ENCODE measurements at places on chromosomes 16 and 17.

- DNase-seq: no peak
Measured at GRCh38 chr16:72023962-72024361, 15.4 kb downstream of the DHODH start.

- DNase-seq: no peak
Measured at GRCh38 chr16:17949141-17949981, 387.2 kb downstream of the NPIPA8 start.

DNA sequence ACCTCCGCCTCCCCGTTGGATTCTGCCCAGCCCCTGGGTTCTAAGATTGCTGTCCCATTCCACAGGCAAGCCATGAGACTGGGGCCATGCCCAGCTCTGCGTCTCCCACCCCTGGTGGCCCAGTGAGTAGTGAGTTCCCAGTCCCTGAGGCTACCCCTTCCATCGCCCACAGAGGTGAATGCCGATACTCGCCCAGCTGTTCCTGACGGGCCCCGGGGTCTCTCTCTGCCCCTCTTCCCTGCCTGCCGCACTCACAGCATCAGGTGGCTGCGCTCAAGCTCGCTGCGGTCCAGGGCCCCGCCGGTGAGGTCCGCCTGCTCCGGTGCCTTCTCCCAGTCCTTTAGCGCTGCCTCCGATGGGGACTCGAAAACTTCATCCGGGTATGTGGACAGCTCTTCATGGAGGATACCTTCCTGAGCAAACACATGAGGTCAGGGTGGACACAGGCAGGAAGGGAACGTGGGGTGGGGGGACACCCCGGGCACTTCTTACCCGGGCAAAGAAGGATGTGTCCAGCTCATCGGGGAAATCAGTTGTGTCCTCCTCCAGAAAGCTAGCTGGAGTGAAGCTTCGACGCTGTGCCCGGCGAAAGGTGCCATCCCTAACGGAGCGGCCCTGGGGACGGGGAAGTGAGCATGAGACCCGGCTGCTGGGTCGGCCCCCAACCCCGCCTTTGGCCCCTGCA, 8.8 kb downstream of the SNRNP25 start:
- DNase-seq: no peak

DNA sequence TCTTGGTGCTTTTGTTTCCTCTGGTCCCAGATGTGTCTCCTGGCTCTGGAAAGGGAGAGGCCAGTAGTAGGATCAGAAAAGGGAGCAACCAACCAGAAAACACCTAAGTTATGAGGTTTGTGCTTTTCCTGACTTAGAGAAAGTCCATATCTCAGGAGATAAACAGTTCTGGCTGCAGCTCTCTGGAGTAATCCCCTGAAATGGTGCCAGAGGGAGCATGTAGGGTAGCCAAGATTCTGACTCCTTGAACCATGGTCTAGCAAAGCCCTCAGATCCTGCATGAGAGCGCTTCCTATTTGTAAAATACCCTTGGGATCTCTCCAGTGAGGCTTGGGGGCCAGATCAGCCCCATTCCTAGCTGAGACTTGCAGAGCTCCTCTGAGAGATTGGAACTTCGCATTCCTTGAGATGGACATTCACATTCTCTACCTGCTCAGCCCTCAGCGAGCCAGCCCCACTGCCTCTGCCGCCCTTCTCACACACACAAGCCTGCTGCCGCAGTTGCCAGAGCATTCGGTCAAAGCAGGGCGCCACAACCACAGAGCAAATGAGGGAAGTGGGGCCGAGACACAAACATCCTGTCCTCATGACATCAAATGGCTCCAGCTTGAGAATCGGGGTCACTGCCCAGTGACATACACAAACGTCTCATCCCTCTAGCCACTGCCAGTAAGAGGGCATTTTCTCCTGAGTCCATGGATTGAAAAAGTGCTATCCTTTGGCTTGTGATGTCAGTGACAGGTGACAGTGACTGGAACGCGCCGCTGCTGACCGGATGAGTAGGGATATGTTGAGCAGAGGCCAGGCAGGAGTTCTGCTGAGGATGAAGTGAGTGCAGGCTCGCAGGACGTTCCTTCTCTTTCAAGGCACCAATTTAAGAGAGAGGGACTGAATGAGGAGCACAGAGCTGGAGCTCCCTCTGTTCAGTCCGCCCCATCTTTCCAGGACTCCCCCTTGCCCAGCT, 5.0 kb downstream of the ABHD15 start:
- DNase-seq: no peak

DNA sequence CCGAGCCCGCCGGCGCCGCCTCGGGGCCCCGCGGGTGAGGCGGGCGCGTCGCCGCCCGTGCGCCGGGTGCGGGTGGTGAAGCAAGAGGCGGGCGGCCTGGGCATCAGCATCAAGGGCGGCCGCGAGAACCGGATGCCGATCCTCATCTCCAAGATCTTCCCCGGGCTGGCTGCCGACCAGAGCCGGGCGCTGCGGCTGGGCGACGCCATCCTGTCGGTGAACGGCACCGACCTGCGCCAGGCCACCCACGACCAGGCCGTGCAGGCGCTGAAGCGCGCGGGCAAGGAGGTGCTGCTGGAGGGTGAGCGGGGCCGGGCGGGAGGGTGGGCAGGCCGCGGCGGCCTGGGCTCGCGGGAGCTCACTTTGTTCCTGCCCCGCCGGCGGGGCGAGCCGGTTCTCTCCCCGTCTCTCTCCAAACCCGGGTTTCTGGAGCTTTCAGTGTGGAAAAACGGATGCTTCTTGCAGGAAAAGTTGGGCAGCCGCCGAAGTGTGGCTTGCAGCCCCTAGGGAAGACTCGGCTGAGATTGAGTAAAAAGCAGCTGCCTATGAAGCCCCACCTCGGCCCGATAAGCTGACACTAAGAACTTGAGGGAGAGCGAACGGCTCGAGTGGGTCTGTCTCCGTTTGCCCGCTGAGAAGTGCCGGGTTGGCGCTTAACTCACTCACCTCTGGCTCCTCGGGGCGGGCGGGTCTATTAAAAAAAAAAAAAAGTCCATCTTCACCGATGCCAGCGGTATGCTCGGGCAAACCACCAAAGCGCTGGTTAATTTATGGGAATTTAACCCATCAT, 677 bp downstream of the SNTB2 start:
- peak; percentile 73 for DNase-seq

DNA sequence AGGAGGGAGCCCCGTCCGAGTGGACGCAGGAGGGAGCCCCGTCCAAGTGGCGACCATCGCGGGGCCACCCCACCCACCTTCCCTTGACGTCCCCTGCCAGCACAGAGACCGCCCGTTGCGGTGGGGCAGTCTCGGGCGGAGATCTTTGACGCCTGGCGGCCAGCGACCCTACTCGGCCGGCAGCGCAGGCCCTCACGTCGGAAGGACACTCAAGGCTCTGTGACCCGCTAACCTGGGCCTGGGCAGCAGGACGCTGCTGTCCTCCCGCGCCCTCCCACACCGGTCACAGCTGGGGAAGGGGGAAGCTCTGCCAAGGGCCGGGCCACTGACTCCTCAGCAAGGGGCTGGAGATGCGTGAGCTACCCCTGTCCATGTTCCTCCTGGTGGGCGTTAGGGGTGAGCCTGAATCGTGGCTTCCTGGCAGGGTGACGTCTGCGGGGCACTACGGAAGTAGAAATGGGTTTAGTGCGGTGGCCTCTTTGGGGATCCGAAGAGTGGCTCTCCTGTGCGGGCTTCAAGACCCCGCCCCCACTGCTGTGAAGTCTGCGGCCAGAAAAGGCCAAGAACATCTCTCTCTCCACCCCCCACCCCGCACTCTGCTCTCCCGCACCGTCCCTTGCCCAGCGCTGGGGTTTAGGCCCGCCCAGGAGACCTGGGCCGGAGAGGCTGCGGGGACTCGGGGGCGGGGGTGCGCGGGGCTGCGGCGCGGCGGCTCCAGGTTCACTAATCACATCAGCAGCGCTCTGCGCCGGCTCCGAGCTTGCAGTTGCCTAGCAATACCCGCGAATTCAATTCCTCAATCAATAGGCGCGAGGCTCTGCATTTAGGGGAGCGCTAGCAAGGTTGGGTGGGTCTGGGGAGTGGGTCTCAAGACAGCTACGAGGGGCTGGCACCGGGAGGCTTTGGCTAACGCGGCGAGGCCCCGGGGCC, 5.8 kb downstream of the CBX8 start:
- DNase-seq: no peak

- peak; percentile 75 for DNase-seq
Measured at GRCh38 chr17:15157051-15157450, 108.1 kb downstream of the PMP22 start.

- peak; percentile 15 for DNase-seq
Measured at GRCh38 chr17:42133461-42134041, 10.9 kb downstream of the HSPB9 start.

GRCh38 chr17:77901481-77901880, 57.0 kb upstream of the TNRC6C start:
- no peak for DNase-seq

- no peak for DNase-seq
Measured at GRCh38 chr16:30004811-30005242, 6.0 kb downstream of the DOC2A start.

DNA sequence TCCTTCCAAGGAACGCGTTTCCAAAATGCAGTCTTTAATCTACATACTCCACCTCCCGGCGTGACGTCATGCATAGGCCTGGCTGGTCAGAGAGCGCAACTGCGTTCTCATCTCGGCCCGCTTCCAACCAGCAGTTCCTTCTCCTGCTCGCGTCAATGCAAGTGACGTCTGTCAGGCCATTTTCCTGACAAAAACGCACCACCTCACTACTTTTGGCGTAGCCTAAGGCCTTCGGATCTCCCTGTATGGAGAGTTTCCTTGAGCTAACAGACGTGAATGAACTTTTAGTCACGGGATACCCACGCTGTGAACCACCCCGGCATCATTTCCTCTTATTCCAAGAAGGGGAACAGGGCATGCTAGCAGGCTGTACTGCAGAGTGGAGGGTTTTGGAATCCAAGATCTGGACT, 25.0 kb downstream of the TEX14 start:
- no peak for DNase-seq

DNA sequence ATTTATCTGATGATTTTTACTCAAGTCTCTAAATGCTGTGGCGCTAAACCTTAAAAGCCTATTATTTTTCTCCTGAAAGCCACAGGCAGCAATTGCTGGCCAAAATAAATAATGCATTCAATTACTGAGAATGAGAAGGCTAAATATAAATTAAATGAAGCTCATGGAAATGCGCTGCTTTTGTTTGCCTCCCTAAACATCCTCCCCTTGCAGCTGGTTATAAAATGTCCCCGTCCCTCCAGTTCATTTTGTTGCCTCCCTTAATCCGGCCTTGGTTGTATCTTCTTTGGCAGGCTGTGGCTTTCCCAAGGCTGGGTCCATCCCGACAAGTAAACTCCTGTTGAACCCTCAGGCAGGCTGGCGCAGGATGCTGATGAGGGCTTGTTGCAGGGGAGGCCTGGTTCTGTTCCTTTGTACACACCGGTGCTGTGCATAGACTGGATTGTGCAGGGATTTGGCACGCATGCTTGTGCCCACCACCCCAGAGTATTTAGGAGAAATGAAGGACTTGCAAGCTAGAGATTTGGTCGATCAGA, 62.7 kb downstream of the KNOP1 start:
- DNase-seq: no peak

DNA sequence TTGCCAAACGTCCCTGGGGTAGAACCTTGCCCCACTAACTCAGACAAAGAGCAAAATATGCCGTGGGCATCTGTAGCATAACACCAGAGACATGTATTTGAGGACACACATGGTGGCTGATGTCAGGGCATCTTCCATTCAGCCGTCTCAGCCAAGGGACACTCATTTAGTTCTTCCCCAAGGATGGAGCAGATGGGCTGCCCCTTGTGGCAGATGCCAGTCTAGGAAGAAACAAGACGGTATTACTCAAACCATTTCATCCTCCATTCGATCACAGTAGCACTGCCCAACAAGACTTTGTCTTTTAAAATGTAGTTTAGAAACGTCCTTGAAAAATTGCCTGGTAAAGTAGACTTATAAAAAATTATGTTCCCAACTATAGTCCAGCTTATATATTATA, 937.6 kb upstream of the EEF2KMT start:
- no peak for DNase-seq

- DNase-seq: peak; percentile 36
Measured at GRCh38 chr16:83652943-83653342, 154.8 kb upstream of the HSBP1 start.

DNA sequence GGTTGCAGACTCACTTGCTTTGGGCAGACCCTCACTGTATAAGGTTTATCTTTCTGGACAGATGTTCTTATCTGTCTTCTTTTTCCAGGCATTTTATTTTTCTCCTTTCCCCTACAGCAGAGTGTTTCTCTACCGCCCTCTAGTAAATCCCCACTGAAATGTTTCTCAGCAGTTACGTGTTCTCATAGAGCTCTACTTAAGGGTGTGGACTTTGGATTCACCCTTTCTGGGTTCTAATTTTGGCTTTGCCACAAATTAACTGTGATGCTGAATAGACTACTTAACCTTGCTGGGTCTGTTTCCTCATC, 2.0 kb downstream of the ADAT1 start:
- DNase-seq: peak; percentile 72

GRCh38 chr16:85659805-85660511, 28.8 kb downstream of the GINS2 start:
- DNase-seq: peak; percentile 62

GRCh38 chr16:88194397-88195268, 188.1 kb upstream of the ZNF469 start:
- peak; percentile 79 for DNase-seq

- DNase-seq: peak; percentile 79
Measured at GRCh38 chr17:61583242-61583641, 7.8 kb downstream of the NACA2 start.

DNA sequence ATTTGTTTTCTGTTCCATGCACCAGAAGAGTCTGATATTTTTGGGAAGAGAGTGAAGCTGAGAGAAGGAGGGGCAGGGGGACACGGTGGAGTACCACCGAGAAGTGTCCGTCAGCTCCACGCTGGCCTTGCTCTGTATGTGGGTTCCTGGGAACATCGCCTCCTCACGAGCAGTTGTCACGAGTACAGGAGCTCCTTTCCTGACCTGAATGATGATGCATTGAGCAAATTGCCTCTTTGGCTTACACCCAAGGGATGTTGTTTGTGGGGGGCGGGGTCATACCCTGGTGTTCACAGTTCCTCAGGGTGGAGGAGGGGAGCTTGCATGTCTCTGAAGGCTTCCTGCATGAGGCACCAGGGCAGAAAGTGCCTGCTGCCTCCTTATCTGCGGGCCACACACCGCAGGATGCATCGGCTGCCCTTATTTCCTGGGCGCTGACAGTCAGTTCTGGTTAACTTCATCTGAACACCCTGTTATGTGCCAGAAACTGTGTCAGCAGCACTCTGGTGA, 36.2 kb downstream of the RGS9 start:
- DNase-seq: peak; percentile 32

GRCh38 chr16:4006397-4006999, 109.7 kb downstream of the ADCY9 start:
- no peak for DNase-seq

DNA sequence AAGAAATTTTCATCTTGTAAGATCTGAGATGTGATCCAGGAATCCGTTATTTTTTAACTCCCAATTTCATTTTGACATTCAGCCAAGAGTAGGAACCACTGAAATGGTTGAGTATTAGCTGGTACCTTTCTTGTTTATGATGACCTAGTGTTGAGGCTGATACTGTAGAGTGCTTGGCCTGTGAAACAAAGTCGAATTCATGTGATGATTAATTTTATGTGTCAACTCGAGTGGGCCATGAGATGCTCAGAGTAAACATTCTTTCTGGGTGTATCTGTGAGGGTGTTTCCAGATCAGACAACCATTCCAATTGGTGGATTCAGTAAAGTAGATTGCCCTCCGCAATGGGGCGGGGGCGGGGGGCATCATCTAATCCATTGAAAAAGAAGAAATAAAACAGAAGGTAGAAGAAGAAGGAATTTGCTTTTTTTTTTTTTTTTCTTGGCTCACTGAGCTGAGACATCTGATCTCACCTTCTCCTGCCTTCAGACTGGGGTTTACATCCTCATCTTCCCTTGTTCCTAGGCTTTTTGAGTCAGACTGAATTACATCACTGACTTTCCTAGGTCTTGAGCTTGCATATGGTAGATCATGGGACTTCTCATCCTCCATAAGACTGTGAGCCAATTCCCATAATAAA, 264.6 kb upstream of the KCNJ16 start:
- peak; percentile 4 for DNase-seq
